ENCODE measurements at places on chromosomes 3 and 15.

- no peaks in the 10 kb centered on the region for H3K4me1 ChIP-seq
- no peak for DNase-seq
- no peaks in the 10 kb centered on the region for H3K27me3 ChIP-seq
- no peak overlapping the region for H3K27ac ChIP-seq
- H3K36me3 ChIP-seq, result no peaks in the 10 kb centered on the region
These were observed 119.1 kb downstream of the TCF12 start for GRCh38 chr15:57037548-57037947.

DNA sequence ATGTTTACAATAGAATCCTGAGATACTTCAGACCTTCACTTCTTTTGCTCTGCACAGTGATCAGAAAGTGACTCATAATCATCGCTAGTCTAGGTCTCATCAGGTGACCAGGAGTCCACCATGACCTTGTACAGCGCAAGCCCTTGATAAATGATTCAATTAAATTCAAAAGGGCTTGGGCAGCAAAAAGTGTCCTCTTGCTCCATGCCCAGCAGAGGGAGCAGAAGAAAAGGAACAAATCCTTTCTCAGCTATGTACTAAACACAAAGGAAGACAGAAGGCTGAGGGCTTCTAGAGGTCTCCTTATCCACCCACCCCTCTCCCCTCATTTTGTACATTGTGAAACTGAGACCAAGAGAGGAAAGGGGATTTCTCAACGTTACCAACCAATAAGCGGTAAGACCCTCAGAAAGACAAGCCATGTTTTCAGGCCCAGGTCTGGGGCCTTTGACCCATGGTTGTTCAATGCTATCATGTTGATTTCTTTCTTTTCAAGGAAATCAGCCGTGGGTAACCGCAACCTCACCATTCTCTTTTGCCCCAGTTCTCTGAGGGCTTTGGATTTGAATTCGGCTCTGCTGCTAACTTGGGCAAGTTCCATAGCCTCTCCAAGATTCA is 74.8 kb downstream of the AQP9 start:
- H3K27me3 ChIP-seq, result no peaks in the 10 kb centered on the region
- H3K36me3 ChIP-seq, result no peaks in the 10 kb centered on the region
- no peak for DNase-seq
- H3K4me3 ChIP-seq, result no peak overlapping the region
- H3K4me1 ChIP-seq, result no peaks in the 10 kb centered on the region

GRCh38 chr3:137460944-137461343 is 303.2 kb upstream of the SOX14 start:
- H3K4me3 ChIP-seq, result no peak overlapping the region
- no peaks in the 10 kb centered on the region for H3K36me3 ChIP-seq
- H3K4me1 ChIP-seq, result no peaks in the 10 kb centered on the region
- DNase-seq, result no peak
- no peak overlapping the region for H3K27ac ChIP-seq
- H3K27me3 ChIP-seq, result no peaks in the 10 kb centered on the region

DNA sequence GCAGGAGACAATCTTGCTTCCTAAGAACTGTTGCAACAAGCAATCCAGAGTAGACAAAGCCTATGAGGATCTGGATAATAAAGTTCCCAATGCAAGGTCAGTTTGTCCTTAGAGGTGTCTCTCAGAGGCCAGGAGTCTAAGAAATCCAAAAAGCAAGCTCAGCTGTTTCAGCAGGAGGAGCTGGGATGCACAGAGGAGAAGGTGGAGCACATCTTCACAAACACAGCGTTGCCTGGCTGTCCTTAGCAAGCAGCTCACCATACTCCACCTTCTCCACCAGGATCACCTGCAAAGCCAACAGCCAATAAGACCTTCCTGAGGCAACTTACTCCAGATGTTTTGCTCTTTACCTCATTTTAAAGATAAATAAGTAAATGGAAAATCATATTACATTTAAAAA is 365 bp downstream of the ZBED2 start:
- no peak overlapping the region for H3K27ac ChIP-seq
- no peak for DNase-seq
- no peaks in the 10 kb centered on the region for H3K36me3 ChIP-seq
- H3K27me3 ChIP-seq, result no peaks in the 10 kb centered on the region
